ENCODE measurements at places on chromosomes 6 and 20.

GRCh38 chr6:156336733-156337132 lies 440.4 kb upstream of the ARID1B start:
- no peak for DNase-seq

- no peak for DNase-seq
Measured at GRCh38 chr20:46559685-46560440, 9.4 kb upstream of the OCSTAMP start.

DNA sequence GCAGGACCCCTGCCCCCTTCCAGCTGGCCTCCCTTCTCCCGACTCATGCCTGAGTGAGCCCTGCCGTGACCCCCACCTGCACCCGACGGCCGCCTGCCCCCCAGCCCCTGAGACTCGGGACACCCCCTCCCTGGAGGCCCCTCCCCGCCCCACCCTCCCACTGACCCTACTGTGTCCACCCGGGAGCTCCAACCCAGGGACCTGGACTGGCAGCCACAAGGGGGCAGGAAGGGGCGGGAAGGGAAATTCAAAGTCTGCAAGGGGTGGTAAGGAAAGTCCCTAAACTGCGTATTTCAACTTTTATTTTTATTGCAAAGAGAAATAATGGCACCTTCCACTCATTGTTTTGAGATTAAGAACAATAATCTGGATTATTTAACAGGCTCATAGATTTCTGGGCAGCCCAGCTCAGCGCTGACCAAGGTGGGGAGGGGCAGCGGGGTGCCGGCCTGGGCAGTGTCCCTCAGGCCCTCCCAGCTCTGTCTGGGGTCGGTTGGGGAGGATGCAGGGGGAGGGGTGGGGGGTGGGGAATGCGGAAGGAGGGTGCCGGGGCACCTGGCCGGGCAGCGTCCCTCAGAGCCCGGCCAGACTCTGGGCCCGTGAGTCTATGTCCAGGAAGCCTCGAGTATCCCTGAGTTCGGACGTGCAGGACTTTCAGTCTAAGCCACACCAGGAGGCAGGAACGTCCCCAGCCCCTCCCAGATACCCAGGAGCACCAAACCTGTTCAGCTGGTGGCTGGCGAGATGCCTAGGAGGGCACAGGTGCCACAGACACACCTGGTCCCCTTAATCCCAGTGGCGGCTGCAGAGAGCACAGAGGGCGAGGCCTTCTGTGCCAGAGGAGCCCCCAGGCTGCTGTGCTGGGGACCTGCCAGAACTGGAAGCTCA lies 1.3 kb upstream of the PTK6 start:
- no peak for DNase-seq

DNA sequence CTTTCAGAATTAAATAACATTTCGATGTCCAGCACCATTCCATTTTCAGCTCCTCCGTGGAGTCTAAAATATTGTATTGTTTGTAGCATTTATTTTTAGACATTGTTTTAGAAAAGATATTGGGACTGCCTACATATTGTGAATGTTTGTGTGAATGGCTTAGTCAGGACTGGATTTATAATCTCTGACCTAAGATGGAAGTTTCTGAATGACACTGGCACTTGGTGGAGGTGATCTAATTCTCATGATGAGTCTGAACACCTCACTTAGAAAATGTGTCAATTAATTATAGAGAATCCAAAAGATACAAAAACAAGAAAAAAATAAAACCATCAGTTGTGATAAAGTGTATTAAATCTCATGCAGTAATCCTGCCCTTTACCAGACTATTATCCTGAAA lies 60.8 kb upstream of the HBS1L start:
- no peak for DNase-seq

DNA sequence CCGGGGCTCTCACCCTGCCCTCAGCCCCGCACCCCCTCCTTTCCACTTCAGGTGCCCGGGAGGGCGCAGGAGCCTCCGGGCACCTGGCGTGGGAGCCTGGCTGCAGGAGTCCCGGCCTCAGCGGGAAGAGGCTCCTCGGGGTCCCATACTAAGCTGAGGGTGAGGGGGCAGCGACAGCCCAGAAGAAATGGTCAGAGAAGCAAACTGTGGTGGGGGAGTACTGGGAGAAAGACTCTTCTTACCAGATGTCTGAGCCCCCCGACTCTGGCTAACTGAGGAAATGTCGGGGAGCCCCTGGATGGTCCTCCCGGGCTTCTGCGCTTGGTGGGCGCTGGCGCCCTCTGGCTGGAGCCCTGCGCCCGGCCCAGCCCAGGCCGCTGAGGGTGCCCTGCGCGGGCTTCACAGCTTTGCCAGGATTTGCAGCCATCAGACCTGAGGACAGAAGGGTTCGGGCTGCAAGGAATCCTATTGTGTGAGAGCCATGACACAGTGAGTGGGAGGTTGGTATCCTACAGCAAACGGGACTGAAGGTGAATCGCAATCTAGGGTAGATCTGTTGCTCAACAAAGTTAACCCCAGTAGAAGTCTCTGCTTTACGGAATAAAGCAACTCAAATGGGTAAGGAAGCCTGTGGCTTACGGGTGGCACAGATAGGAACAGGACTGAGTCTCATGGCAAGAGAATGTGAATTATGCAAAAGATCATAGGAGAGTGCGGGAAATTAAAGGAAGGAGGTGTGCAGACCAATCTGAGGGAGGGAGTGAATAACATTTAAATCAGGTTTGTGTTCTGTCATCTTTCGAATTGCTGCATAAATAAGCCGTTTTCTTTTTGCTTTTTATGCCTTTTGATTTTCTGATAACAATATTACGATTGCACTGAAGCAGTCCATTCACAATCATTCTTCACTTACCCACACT lies 639 bp upstream of the RCAN2 start:
- no peak for DNase-seq

DNA sequence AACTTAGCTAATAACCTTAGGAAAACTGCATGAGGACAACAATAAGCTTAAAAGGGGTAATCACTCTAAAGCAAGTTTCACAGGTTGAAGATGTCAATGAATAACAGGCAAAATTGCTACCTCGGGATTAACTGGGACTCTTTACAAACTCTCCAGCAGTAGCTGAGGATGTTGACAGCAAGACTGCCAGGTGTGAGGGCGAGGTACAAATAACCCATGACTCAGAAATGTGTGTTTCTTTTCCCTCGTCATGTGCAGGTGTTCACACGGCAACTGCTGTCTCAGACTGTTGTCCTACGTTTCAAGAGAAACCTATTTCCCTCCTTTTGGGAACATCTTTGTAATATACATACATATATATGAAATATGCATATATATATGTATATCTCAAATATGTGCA lies 15.9 kb downstream of the BCAS1 start:
- DNase-seq = no peak

DNA sequence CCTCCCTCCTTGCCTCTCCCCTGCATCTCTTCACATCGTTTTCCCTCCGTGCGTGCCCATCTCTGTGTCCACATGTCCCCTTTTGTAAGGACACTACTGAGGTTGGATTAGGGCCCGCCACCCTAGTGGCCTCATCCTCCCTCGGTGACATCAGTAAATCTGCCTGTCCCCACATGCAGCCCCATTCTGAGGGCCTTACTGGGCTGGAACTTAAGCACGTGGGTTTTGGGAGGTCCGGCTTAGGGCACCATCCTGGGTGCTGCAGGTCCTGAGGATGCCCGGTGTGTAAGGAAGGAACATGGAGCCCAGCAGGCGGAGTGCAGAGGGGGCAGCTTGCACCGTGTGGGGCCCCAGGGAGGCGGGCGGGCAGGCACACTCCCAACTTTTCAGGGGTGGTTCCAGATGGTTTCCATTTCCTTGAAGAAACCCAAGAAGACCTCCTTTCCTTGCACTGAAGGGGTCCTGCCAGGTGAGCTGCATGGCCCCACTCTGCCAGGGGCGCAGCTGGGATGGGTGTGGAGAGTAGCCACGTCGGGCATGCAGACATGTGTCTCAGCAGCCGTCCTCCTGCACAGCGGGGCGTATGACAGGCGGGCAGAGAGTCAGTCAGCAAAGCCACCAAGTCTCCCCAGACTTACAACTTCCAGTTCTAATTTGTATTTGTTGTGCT lies 329.9 kb downstream of the QKI start:
- no peak for DNase-seq
